ENCODE measurements at places on chromosomes 2 and 18.

DNA sequence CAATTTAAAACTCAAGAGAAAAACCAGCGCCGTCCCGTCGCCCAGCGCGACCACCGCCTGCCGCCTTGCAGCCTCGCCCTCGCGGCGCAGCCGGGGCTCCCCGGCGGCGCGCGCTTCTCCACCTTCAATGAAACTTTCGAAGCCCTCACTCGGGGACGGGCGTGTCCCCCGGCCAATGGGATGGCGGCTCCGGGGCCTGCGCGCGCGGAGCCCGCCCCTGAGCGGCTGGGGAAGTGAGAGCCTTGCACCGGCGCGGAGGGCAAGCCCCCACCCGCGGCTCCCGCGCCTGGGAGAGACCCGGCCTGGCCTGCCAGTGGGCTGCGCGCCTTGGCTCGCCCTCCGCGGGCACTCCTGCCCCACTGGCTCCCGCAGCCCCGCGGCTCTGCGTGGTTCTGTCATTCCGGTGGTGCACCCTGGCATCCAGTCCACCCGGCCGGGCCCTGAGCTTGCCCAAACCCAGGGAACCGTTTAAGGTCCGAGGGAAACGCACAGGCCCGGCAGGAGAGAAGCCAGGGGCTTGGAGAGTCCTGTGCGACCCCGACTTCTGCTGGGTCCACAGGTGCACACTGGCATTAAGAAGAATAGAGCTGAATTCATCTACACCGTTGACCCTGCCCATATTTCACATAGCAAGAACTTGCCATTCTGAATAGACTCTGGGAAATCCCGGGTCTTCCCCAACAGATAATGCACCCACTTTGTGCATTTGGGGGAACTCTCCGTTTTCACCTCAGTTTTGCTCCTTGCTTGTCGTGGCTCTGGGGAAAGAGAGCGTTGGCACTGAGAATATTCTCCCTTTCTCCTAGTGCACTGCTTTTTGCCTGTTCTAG, at the start of gene PIEZO2:
Gene PIEZO2 (minus strand): TSS at position 129 of the 830 bp plus-strand sequence. CDS start 981 bp downstream, outside the sequence.
- DNase-seq: peak; percentile 11

- no peak for DNase-seq
Observed at GRCh38 chr2:31086590-31086989, 51.6 kb downstream of the GALNT14 start.

- peak; percentile 32 for DNase-seq
Observed at GRCh38 chr2:190678444-190679162, 29.7 kb downstream of the NAB1 start.

GRCh38 chr2:241040081-241040803, 41.8 kb downstream of the SNED1 start:
- DNase-seq: no peak

DNA sequence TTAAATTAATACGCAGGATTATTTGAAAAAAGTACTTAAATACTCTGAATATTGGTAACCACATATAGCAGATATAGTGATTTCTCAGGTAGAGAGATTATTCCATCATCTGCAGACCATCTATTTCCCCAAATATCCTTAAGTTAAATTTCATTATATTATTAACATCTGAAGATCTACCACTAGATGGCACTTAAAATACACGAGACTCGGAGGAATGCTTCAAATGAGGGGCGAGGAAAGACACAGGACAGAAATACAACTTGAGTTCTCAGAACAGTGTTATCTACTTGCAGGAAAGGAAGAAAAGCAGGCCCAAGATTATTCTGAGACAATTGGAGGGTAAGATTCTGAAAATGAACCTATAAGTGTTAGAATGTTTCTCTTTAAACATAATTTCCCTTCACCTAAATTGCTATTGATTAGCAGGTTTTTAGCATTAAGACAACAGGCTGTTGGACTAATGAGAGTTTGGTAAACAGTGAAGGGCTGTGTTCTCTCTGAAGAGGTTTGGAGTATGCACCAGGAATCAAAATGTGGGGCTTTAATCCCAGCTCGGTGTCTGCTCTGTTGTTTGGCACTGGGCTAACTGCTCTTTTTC, 76.9 kb upstream of the GCFC2 start:
- DNase-seq: no peak

Measured in activated naive CD8-positive, alpha-beta T cell treated with anti-CD3 and anti-CD28 coated beads for 36 hours (primary cell).